H1 (cell line): ENCODE measurements at places on chromosomes 6 and 20. TPM values are rescaled to one million over a fixed set of nuclear protein-coding genes. Genes with fewer than 3 reads are reported as not detected.
A peak's percentile ranks its signal among the peaks of the same experiment; 100 is the strongest.

- DNase-seq, result no peak
These were observed 21.5 kb downstream of the ACSS1 start for GRCh38 chr20:25036331-25036936.

GRCh38 chr6:135320721-135321621, 139.9 kb downstream of the MYB start:
- no peak for DNase-seq

DNA sequence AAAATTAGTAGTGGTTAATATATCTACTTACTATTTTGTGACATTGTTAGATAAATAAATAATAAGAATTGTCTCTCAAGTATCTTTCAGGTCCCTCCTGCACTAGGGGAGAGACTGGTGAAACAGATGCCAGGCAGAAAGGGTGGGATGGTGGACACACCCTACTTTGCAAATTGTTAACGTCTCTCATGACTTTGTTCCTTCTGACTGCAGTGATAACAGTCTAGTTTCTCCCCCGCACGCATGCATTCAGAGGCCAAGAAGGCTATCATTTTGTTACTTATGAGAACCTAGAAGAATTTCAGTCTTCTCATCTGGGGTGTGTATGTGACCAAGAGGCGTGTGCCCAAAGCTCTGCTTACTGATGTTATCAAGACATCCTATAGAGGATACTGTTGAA, 152.3 kb downstream of the EDN1 start:
- no peak for DNase-seq

DNA sequence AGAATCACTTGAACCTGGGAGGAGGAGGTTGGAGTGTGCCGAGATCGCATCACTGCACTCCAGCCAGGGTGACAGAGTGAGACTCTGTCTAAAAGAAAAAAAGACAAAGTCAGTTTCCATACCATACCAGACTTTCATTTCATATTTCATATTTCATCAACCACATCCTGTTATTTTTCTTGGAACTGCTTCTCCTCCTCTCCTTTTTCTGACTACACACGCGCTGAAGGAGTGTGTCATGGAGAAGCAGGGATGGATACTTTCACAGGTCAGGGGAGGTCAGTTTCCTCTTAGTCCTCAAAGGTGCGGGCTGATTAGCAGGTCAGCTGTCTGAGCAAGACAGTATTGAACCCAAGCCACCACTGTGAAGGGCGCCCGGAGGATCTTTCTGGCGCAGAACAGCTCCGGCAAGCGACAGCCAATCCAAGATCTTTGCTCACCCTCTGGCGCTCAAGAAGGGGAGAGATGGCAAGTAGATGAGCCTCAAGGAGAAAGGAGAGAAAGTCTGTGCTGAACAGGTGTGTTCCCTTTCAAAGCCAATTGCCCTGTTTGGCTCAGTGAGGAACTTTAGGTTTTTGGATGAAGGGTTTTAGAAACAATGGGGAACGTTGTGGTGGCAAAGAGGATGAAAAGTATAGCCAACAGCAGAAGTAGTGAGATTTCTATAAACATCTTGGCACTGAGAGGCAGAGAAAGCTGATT, 18.9 kb upstream of the SYNJ2 start:
- no peak for DNase-seq

DNA sequence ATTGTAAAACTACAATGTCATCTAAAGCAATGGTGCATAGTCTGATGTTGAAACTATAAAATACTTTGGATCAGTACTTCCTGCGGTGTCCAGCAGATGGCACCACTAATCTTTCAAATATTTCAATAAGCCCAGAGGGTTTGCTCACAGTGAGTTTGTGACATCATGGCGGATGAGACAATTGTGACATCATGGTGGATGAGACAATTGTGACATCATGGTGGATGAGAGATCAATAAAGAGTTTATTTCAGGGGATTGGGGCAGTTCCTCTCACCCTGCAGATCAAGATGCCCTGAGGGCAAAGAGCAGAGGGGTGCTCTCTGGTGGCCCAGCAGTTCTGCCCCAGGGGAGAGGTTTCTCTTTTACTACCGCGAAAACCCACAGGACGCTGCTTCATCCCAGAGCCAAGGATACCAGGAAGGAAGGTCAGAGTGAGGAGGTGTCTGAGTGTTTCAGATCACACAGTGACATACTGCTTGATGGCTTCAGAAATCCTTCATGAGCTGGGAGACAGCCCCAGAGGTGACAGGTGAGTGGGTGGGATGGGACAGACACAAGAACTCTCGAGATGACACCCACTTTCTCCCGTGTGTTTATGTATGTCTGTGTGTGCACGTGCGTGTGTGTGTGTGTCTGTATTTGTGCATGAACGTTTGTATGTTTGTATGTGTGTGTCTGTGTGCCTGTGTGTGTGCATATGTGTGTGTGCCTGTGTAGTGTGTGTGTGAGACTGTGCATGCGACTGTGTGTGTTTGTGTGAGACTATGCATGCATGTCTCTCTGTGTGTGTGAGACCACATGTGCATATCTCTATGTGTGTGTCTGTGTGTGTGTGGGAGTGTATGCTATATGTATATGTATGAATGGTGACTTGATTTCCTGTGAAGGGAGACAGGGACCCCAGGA, 7.3 kb upstream of the ULBP2 start:
- DNase-seq, result peak; percentile 77

DNA sequence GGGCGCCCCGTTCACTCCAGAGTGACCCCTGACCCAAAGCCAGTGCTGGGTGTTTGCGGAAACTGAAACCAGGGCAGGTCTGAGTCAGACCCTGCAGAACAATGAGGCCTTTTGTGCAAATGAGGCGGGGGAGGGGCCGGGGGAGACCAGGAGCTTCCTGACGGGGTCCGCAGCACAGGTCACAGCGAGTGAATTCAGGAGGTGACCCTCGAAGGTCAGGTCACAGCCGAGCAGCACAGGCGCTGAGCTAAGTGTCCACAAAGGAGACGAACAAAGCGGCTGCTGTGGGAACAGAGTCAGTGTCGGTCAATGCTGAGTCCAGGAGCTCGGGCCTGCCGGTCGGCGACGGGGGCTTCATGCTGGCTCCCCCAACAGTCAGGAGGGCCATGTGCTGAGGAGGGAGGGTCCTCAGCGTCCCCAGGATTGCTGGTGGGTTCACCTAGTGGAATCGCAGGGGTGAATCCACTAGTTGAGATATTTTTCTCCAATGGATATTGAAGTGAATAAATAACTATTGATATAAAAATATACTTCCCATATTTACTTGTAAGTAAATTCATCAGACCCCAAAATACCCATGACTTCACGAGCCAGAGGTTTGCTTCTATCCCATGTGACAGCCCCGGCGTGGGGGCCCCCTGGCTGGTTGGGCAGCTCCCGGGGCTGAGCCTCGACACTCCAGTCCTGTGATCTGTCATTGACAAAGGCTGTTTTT, 188.4 kb upstream of the SULF2 start:
- DNase-seq, result peak; percentile 31

GRCh38 chr20:60096166-60096565, 137.9 kb downstream of the CDH26 start:
- no peak for DNase-seq

DNA sequence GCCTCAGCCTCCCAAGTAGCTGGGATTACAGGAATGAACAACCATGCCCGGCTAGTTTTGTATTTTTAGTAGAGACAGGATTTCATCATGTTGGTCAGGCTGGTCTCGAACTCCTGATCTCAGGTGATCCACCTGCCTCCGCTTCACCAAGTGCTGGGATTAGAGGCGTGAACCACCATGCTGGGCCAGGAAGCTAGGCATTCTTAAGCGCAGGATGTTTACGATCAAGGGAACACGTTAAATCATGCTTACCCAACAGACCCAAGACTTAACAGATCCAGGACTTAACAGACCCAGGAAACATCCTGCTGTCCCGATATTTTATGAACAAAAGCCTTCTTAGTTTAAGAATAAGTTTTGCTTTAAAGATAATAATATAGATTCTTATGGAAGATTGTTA, 9.1 kb downstream of the PTGIS start:
- DNase-seq, result no peak

DNA sequence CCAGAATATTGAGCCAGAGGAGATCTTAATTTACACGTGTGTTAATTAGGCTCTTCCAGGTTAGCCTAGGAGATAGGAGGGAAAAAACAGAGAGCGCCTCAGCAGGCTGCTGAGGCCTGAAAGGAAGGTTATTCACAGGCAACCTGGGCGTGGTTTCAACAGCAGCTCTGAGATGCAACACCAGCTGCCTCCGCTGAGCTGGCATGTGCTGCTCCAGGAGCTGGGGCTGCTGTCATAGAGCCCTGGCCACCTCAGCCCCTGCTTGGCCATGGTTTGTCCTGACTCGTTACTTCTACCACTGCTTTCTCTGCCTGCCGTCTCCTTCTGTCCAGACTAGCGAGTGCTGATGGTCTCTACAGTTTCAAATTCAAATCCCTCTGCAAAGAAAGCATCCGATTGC, 32.4 kb upstream of the RPP40 start:
- DNase-seq, result no peak

- no peak for DNase-seq
These were observed 468.0 kb downstream of the EPM2A start for GRCh38 chr6:145267076-145267867.

GRCh38 chr6:87743454-87743853, 41.4 kb upstream of the AKIRIN2 start:
- no peak for DNase-seq

- DNase-seq, result no peak
These were observed 13.6 kb upstream of the WFDC8 start for GRCh38 chr20:45592574-45593189.

DNA sequence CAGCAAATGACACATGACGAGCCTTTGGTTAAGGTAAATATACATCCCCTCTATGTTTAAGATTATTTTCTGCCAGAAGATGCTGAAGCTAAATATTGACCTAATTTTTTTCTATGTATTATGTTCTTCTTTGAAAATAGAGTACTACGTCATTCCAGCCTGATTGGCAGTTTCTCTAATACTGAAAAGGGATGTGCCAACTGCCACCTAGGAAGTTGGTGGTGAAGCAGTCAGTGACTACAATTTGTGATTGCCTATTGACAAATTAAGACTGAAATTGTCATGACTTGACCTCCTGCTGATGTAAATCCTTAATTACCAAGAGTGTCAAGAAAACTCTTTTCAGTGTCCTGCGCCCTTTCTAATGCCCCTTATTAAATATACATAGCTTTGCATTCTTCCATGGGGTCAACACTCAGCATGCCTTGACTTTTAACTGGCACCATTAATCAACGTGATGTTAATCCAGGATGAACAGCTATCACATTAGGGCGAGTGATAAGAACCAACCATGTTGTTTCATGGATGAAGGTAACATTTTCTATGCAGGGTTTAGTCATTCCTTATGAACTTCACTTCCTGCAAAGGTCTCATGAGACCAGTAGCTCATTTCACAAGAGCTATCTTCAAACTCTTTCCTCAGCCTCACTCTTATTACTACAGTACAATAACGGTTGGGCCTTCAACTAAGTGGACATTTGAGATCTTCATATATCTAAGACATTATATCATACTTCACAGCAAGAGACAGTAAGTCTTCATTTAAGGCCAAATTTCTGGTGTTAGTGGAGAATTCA, 22.5 kb upstream of the SGK1 start:
- no peak for DNase-seq

GRCh38 chr6:136890194-136890839, 31.8 kb upstream of the SLC35D3 start:
- no peak for DNase-seq

DNA sequence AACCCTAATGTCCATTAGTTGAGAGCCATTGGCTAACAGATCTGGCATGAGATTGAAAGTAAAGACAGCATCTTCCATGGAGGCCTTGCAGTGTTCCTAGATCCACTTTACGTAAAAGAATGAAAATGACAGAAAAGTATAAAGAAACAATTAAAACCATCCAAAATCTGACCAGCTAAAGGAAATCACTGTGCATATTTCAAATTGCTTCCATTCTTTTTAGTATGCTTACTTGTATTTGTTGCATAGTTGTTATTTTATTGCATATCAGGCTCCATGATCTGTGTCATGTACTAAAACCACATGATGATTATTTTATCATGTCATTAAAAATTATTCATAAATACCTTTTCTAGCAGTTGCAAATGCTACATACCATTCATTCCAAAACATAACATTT, 67.9 kb downstream of the GCLC start:
- DNase-seq, result no peak

- DNase-seq, result no peak
These were observed 102.6 kb downstream of the SPTLC3 start for GRCh38 chr20:13111249-13111911.

- DNase-seq, result no peak
These were observed 140.8 kb downstream of the PTPRK start for GRCh38 chr6:128379577-128379976.

DNA sequence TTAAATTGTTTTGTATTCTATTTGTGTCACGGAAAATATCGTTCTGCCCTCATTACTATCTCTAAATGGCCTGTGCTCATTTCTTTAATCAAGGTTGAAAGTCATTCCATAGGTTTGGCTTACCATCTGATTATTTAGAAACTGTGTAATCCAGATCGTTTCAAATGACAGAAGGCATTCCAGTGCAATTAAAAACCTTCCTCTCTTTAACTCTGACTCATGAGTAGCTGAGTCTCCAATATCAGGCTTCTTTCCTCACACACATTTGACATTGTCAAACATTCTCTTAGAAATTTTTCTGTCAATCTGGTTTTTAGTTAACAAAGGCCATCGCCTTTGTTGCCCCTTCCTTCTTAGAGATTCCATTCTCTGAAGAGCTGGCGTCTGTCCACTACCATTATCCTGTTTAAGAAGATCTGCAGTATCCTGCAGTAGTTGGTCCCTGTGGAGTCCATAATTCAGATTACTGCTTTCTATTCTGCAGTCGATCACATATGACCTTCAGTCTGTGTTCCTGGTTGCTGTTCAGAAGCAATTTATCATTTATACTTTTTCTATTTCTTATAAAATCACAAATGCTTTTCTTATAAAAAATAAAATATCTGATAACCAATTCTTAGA, 3.9 kb upstream of the TRDN start:
- DNase-seq, result no peak

GRCh38 chr6:87661503-87661902, 40.5 kb downstream of the AKIRIN2 start:
- DNase-seq, result no peak

GRCh38 chr6:109299776-109300564, 82.3 kb downstream of the CD164 start:
- no peak for DNase-seq

DNA sequence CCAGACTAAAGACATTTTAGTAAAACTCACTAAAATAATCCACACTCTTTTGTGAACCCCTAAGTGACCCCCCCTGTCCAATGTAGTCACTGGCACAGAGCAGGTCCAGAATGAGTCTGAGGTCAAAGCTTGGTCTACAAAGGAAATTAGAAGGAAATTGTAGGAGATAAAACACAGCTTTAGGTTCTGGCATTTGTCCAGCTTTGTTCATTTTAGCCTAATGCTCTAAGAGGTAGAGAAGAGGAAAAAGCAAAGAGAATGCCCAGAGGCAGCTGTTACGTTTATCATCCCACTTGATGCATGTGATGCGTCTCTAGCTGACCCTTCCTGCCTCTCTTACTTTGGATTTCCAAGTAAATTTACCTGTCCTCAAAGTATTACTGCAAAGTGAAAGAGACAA, 62.5 kb downstream of the CNKSR3 start:
- DNase-seq, result no peak

- DNase-seq, result no peak
These were observed 79.1 kb downstream of the FKBP5 start for GRCh38 chr6:35609588-35609987.

The SLC44A4 gene
- 2.5 and 4.8 TPM in 2 replicates for total RNA-seq

The SMLR1 gene
- total RNA-seq, result not detected in 2 replicates

The TULP1 gene
- 5.0 and 6.8 TPM in 2 replicates for total RNA-seq

The SNAI1 gene
- 6.5 and 7.7 TPM in 2 replicates for total RNA-seq

The RNF182 gene
- 10.7 and 13.0 TPM in 2 replicates for total RNA-seq

The RAB44 gene
- not detected in 2 replicates for total RNA-seq

The TBX18 gene
- not detected in 2 replicates for total RNA-seq

The NRSN1 gene
- total RNA-seq, result 0.29 and 0.78 TPM in 2 replicates

The POU5F1 gene
- total RNA-seq, result 2,526 and 2,533 TPM in 2 replicates

The DLL1 gene
- 3.8 and 5.6 TPM in 2 replicates for total RNA-seq

The WFDC6 gene
- total RNA-seq, result not detected in 2 replicates
